ENCODE measurements at places on chromosomes 13 and 19.

DNA sequence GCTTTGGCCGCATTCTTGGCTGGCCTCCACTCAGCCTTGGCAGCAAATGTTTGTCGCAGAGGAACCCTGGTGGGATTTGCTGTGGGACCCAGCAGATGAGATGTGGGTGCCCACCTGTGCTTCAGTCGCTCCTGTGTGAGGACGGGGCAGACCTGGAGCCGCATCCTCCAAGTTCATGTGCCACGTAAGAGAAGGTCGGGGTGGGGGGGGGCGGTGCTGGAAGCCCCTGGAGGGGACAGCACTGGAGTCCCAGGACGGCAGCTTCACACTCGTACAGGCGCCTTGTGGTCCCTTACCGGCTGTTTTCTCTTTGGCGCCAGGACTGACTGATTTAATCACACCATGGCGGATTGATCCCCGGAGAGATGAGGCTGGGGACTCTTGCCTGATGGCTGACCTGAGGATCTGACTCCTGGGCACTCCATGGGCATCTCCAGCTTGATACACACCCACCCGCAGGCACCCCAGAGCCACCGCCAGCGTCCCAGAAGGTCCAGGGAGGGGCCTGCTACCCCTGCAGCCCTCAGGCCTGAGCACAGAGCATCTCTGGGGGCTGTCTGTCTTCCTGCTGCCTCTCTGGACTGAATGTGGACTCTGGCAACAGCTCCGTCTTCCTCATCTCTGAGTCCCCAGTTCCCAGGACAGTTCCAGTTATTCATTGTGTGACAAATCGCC lies 10.0 kb upstream of the GRTP1 start:
- no peak for DNase-seq

DNA sequence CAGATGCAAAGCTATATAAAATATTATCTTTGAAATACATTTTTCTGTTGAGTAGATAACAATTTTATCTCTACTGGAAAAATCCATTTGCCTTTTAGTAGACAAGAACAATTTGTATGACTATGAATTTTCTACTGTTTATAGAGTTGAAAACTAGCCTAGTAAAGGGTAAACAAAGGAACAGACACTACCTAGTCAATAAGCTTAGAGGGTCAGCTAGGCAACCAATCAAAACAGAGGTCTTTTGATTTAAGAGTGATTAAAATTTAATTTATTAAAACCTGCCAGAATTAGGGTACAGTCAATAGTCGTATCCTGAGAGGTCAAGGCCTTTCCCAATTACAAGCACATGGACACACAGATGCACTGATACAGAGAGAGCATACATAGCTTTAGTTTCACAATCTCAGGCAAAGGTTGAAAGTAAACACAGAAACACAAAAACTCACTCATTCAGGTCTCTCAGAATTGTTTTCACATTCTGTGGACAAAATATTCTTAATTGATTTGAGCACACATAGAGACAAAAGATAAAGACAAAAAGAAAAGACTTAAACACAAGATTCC lies 24.5 kb upstream of the GPC6 start:
- no peak for DNase-seq

DNA sequence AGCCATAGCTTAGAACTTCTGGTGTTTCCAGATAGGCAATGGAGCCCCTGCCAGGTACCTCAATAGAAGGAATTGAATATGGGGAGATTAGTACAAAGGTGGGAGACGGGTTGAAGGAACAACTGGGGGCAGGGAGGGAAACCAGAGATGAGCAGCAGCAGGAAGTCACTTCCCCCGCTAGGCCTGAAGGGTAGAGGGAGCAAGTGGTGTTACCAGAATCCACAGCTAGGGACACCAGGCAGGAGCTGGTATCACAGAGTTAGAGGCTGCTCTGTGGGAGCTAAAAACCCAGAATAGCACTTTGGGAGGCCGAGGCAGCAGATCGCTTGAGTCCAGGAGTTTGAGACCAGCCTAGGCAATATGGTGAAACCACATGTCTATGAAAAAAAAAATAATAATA lies 15.3 kb upstream of the HNRNPUL1 start:
- DNase-seq = no peak

- no peak for DNase-seq
Measured at GRCh38 chr13:99870541-99870940, 101.0 kb downstream of the ZIC5 start.

DNA sequence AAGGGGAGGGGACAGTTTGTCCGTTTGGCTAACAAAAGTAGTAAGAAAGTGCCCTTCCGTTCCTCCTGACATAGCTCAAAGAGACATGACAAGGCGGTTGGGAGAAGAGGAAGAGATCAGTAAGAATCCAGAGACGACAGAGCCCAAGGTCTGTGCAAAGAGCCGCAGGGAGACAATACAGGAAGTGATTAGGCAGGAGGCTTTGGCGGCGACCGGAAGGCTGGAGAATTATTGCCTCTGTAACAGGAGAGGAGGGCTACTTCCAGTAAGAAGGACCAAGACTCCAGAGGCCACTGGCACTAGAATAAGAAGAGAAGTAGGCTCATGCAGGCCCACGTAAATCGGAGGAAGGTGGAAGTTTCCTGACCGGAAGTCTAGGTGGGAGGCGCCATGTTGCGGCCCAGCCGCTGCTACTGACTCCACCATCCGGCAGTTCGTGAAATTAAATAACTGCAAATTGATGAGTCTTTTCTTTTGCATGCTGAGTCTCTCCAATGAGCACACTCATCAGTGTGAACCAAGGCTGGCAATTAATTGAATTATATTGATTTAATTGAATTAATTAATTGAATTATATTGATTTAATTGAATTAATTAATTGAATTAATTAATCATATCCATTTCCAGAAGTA lies 9.9 kb downstream of the RFX2 start:
- DNase-seq = no peak

DNA sequence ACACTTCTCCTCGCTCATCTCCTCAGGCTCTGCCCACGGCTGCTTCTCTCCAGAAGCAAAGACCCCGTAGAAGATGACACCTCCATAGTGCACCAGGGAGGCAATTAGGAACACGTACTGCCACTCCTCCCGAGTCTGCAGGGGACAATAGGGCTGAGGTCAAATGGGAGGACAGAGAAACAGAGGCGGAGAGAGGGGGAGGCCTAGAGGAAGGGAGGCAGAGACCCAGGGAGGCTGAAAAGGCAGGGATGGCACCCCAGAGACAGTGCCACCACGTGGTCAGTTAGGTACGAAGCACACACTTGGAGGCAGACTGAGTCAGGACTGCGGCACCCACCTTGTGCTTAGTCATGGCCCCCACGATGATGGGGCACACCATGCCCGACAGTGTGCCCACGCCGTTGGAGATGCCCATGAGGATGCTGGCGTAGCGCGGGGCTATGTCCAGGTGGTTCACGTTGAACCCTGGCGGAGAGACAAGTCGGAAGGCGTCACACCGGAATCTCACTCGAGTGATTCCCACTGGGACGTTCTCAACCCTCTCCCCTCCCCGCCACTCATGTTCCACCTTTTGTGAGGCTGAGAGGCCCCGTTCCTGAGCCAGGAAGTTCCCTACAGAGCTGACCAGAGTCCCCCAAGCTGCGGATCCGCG lies 5.6 kb downstream of the GFY start:
- DNase-seq = no peak

DNA sequence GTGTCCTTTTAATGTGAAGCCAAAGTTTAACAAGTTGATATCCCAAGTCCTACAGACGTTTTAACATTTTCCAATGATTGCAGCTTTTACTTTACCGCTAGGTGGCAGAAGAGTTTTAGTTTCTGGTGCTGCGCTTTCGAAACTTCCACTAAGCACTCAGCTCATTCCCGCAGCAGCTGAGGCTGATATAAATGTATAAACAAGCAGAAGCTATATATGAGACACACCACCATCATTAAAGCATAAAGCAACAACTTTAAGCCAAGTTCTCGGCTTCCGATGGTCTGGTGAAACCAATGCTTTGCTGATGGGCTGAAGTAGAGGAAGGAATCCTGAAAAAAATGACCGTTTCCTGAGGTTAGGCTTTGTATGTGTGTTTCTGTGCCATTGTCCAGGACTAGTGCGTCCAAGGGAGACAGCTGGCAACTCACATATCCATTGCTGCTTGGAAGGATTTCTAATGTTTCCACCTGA lies 753.9 kb downstream of the OLFM4 start:
- DNase-seq = peak; percentile 6

DNA sequence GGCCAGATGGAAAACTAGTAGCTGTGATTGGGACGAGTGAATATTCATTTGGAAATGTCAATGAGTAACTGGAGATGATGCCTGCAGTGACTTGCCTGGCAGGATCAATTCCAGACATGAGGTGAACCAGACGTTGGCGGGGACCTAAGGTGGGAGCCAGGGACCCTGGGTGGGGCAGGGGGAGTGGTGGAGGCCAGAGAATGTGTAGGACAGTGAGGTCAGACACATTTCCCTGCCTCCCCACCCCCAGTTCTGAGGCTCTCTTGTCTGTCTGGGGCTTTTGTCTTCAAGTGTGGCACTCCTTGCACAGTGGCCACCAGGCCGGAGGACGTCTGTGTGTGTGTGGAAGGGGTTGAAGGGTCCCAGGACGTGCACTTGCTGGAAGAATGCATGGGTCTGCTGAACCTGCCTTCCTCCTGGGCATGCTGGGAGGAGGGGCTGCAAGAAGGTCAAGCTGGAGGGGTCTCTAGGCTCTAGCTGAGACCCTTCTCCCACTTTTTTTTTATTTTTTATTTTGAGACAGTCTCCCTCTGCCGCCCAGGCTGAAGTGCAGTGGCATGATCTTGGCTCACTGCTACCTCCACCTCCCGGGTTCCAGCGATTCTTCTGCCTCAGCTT lies 51.6 kb downstream of the CHST8 start:
- DNase-seq = no peak

GRCh38 chr13:26133286-26133685 lies 81.5 kb upstream of the SHISA2 start:
- DNase-seq = no peak

DNA sequence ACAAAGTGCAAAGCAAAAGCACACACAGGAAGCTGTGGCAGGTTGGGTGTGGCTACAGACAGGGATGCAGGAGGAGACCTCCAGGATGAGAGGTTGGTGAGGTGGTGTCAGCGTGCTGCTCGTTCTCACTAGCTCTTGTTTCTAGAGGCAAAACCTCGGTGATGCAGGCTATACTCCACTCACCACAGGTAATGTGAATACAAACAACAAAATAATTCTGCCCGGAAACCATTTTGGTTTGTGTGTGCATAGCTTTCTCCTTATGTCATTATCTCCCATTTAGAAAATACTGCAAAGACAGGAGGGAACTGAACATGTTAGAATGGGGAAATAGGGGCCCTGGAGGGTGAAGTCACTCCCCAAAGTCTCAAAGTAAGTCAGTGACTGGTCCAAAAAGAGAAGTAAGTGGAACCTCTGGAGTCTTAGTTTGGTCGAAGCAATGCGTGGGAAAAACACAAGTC lies 9.4 kb downstream of the LCP1 start:
- DNase-seq = no peak

DNA sequence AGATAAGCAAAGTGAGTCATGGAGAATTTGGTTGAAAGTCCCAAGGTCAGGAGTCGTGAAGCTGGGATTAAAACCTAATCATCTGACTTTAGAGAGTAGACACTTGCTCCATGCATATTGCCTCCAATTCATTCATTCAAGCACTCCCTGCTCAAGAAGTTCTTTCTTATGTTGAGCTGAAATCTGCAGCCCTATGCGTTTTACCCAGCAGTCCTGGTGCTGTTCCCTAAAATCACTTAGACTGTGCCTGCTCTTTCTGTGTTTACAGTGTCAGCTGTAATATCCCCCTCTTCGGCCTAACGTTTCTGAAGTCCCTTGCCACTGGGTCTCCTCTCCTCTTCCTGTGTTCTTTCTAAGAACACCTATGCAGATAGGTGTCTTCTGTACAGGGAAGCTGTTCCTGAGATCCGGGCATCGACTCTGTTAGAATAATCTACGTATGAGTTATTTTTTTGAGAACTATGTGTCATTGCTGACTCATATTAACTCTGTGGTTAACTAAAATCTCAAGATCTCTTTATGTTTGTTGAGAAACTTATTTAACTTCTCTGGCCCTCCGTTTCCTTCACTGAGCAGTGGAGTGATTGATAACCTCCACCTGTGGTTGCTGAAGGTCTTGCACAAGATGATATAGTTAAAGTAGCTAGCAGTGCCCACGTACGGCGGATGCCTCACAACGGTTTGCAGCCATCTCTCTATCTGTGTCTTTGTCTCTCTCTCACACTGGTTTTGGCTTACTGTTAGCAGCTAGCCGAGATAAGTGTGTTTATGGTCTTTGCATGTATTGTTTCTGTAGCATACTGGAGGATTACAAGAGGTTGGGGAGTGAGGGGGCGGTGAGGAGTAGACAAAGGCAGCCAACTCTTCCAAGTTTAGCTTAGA lies 4.7 kb downstream of the ALOX5AP start:
- peak; percentile 71 for DNase-seq

GRCh38 chr19:19361075-19361594 lies 40.5 kb downstream of the MAU2 start:
- DNase-seq = peak; percentile 55

- no peak for DNase-seq
Measured at GRCh38 chr19:328025-328505, 16.5 kb downstream of the MIER2 start.

DNA sequence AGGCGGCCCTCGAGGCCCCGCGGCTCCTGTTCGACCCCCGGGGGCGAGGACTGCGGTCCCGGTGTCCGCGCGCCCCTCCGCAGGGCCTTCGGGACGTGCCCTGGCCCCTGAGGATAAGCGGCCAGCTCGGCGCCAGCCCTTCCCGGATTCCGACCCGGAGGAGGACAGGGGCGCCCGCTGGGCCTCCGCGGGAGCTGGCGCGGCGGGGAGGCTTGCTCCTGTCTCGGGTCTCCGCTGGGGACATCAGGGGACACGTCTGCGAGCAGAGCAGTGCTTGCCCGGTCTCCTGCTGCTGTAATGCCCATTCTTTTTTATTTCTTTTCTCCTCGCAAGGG lies 829 bp downstream of the B3GLCT start:
- no peak for DNase-seq

GRCh38 chr13:112261924-112262323 lies 114.2 kb upstream of the SPACA7 start:
- no peak for DNase-seq
